ENCODE measurements at places on chromosomes 1 and 21. TPM values are rescaled to one million over a fixed set of nuclear protein-coding genes. Genes with fewer than 3 reads are reported as not detected.

The ACBD3 gene
- polyA plus RNA-seq: 41.3 TPM

The ZNF687 gene
- polyA plus RNA-seq: 3.0 TPM

The GPR52 gene
- polyA plus RNA-seq: not detected

The ARF1 gene
- 428 TPM for polyA plus RNA-seq

The KISS1 gene
- not detected for polyA plus RNA-seq

The MAP3K7CL gene
- polyA plus RNA-seq: 68.6 TPM

The ZNF683 gene
- polyA plus RNA-seq: 8.8 TPM

The PPM1J gene
- polyA plus RNA-seq: 1.4 TPM

The SLC44A3 gene
- polyA plus RNA-seq: not detected

The SH3BGR gene
- polyA plus RNA-seq: 1.5 TPM

The SLC9C2 gene
- not detected for polyA plus RNA-seq

The OR14K1 gene
- not detected for polyA plus RNA-seq

The HJV gene
- not detected for polyA plus RNA-seq

The PAPPA2 gene
- polyA plus RNA-seq: not detected

The AADACL3 gene
- not detected for polyA plus RNA-seq

The FMO5 gene
- polyA plus RNA-seq: 1.9 TPM

The AIRE gene
- 0.45 TPM for polyA plus RNA-seq

The SERTAD4 gene
- polyA plus RNA-seq: not detected

The SPRR2A gene
- not detected for polyA plus RNA-seq

The CFAP57 gene
- polyA plus RNA-seq: 0.14 TPM

The SSU72 gene
- 176 TPM for polyA plus RNA-seq

The NT5C1A gene
- polyA plus RNA-seq: not detected

The KMO gene
- polyA plus RNA-seq: 10.9 TPM

The NPL gene
- polyA plus RNA-seq: 4.8 TPM

The EDARADD gene
- polyA plus RNA-seq: not detected

The S100B gene
- polyA plus RNA-seq: 4.2 TPM

The UTS2 gene
- polyA plus RNA-seq: not detected

The B3GALT5 gene
- not detected for polyA plus RNA-seq

The TTC22 gene
- polyA plus RNA-seq: 3.6 TPM

The CR1 gene
- polyA plus RNA-seq: 37.3 TPM

The PCNX2 gene
- polyA plus RNA-seq: 6.5 TPM

The CSMD2 gene
- not detected for polyA plus RNA-seq

The ADAM30 gene
- polyA plus RNA-seq: not detected

The SLC45A1 gene
- 0.38 TPM for polyA plus RNA-seq

The SFN gene
- polyA plus RNA-seq: not detected

The IQGAP3 gene
- polyA plus RNA-seq: not detected

The ADAMTS5 gene
- polyA plus RNA-seq: not detected

The CR2 gene
- 44.7 TPM for polyA plus RNA-seq

The KCNC4 gene
- 1.8 TPM for polyA plus RNA-seq

The RAB3B gene
- polyA plus RNA-seq: not detected

The KRTAP12-1 gene
- not detected for polyA plus RNA-seq

The ARMH1 gene
- 5.6 TPM for polyA plus RNA-seq

The KIF26B gene
- polyA plus RNA-seq: 0.29 TPM

The SPRR2E gene
- not detected for polyA plus RNA-seq

The CELA2B gene
- not detected for polyA plus RNA-seq

The LMOD1 gene
- polyA plus RNA-seq: not detected

The ZNF593 gene
- 43.7 TPM for polyA plus RNA-seq

The IGFN1 gene
- polyA plus RNA-seq: not detected

The PLA2G2D gene
- 10.1 TPM for polyA plus RNA-seq

The RNF186 gene
- polyA plus RNA-seq: not detected

The TSPEAR gene
- polyA plus RNA-seq: not detected

The FCGR3A gene
- 4.4 TPM for polyA plus RNA-seq

The USP16 gene
- 25.7 TPM for polyA plus RNA-seq

The AMY1B gene
- not detected for polyA plus RNA-seq

The MIER1 gene
- 34.6 TPM for polyA plus RNA-seq

The LRRC3 gene
- polyA plus RNA-seq: 0.14 TPM

The TNFRSF8 gene
- 0.40 TPM for polyA plus RNA-seq

The NUCKS1 gene
- polyA plus RNA-seq: 14.6 TPM

The INSRR gene
- not detected for polyA plus RNA-seq

Measured in IgD-negative memory B cell (primary cell).